ENCODE measurements at places on chromosomes 5 and 9. TPM values are rescaled to one million over a fixed set of nuclear protein-coding genes. Genes with fewer than 3 reads are reported as not detected.

DNA sequence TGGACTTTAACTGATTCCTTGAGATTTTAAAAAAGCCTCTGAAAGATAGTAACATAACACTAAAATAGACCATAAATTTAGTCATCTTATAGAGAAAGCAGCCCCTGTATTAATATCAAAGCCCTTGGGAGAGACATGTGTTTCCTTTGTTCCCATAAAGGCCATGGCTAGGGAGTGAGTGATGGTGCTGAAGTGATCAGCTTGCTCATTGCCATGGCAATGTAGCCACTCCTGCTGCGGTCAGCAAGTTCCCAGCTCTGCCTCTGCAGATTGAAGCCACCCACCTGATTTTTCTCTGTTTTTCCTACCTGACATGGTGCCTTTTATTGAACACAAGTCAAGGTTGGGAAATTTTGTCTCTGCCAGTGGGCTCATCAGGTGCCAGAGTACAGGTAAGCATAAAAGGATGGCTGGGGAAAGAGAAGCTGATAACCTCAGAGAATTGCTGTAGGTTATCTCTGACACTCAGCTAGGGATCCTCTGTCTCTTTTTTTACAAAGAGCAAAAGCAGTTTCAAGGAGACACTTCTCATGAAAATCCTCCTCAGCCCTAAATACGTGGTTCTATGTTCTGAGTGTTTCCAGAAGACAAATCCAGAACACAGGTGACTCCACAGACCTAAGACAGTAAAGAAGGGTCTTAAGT, 296.3 kb upstream of the NMUR2 start:
- DNase-seq: no peak

- no peak for DNase-seq
Observed at GRCh38 chr5:170169996-170170395, 62.8 kb upstream of the C5orf58 start.

- no peak for DNase-seq
Observed at GRCh38 chr9:125659201-125659840, 47.7 kb downstream of the MAPKAP1 start.

GRCh38 chr5:78747705-78748359, 99.3 kb upstream of the LHFPL2 start:
- DNase-seq: no peak

GRCh38 chr5:110638970-110639902, 87.2 kb downstream of the TMEM232 start:
- DNase-seq: no peak

GRCh38 chr5:79225026-79225425, 10.9 kb upstream of the JMY start:
- DNase-seq: no peak

GRCh38 chr5:1519631-1520210, 4.0 kb downstream of the LPCAT1 start:
- DNase-seq: no peak

DNA sequence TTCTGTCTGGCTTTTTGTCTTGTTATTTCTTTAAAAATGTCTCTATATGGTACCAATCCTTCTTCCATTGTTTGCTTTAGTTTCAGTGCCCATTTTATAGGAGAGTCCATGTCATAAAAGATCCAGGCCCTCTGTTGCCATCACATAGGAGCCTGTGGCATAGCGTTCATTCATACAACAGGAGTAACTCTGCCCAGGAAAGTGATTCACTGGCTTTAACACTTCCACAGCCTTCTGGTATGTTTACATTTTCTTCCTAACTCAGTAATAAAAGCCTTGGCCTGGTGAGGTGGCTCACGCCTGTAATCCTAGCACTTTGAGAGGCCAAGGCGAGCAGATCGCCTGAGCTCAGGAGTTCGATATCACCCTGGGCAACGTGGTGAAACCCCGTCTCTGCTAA, 519.3 kb upstream of the PTGER4 start:
- DNase-seq: no peak

DNA sequence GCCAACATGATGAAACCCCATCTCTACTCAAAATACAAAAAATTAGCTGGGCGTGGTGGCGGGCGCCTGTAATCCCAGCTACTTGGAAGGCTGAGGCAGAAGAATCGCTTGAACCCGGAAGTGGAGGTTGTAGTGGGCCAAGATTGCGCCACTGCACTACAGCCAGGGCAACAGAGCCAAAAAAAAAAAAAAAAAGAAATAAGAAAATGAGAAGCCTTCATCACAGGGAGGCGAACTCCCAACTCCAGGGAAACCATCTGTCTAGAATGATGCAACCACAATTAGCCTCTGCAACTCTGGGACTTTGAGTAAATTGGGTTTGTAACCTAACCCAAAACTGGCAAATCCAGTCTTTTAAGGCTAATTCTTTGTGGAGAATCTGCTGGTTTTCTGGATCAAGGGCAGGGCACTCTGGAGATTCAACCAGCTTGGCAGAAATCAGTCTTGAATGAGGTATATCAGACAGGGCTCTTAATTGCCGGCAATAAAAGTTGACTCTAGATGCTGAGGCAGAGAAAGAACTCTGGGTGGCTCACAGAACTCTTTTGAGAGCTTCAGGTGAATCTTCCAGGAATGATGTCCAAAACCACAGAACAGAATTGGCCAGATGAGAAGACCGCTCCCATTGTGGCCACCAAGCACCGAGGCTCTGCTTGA, 9.9 kb downstream of the S100Z start:
- no peak for DNase-seq

DNA sequence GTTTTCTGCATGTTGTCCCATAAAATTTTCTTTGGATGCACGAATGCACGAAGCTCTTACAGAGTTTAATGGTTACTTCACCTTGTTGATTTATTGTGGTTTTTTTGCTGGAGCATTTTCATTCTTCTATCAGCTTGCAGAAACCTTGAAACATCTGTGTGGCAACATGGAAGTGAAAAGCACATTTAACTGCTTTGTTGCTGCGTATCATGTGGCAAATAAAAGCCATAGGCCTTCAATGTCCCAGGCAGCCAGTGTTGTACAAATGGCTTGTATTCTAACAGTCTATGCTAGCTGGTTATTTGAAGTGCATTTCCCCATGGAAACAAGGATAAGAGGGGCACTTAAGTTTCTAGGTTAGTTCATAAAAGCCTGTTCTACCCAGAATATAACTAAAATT, 42.5 kb upstream of the RASGRF2 start:
- no peak for DNase-seq

- no peak for DNase-seq
Observed at GRCh38 chr5:62190173-62190572, 115.8 kb upstream of the KIF2A start.

- no peak for DNase-seq
Observed at GRCh38 chr5:31554552-31554951, 22.5 kb downstream of the C5orf22 start.

- no peak for DNase-seq
Observed at GRCh38 chr5:143559586-143560109, 156.2 kb upstream of the NR3C1 start.

GRCh38 chr5:88089719-88090390, 178.8 kb downstream of the TMEM161B start:
- no peak for DNase-seq

DNA sequence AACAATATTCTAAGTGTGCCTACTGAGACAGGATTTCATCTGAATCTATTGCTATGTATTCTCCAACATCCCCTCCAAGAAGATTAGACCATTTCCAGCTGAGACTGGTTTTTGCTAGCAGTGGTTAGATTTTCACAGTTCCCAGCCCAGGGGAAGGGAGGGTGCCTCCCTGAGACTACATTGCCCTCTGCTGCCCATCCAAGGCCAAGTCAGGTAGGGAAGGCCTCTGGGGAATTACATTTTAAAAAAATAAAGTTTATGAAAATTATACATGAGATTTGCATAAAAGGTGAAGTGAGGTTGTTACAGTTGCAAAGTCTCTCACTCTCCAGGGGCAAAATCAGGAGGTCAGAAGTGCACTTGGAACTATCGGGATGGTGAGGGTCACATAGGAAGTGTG, 28.0 kb upstream of the SYK start:
- no peak for DNase-seq

DNA sequence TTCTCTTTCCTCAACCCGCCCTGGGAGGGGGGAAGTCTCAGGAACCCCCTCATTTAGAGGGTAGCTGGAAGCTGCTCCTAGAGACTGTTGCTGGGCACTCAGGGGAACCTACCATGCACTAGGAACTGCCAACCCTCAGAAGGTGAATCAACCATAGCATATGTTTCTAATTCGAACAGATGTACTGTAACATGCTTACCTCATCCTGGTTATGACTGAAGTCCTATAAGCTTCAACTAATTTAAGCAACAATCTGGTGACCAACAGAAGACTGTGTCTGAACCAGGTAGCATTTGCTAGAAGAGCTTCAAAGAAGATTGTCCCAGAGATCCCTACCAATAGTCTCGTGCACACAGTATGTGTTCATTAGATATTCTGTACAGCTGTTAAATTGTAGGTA, 5.7 kb upstream of the PRDM6 start:
- no peak for DNase-seq

DNA sequence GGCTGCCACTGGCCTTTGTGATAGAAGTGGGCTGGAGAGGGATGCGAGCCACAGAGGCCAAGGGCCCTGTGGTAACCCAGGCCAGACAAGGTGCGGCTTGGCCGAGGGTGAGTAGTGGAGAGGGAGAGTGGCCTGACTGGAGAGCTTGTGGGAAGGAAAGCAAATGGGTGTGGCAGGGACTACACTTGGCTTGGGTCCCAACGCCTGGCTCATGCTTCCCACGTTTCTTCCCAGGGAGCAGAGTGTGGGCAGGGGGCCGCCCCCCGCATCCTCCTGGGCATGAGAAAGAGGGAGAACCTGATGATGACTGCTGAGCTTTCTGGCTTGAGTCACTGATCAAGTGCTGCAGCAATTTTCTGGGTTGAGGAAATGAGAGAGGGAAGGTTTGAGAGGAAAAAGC, 95.7 kb downstream of the ANKH start:
- no peak for DNase-seq

- DNase-seq: no peak
Observed at GRCh38 chr5:113937301-113937700, 423.8 kb downstream of the YTHDC2 start.

GRCh38 chr5:115246361-115246991, 16.2 kb downstream of the PGGT1B start:
- DNase-seq: peak; percentile 27

The SPINK1 gene
- not detected for total RNA-seq

The IL5 gene
- not detected for total RNA-seq

The SMU1 gene
- total RNA-seq: 31.6 TPM

The LHFPL2 gene
- total RNA-seq: 2.7 TPM

The TRPM6 gene
- not detected for total RNA-seq

The UBAP1 gene
- total RNA-seq: 36.3 TPM

The DAB2IP gene
- total RNA-seq: not detected

The KIF4B gene
- not detected for total RNA-seq

The ZNF483 gene
- total RNA-seq: 22.9 TPM

The ADAMTS2 gene
- total RNA-seq: not detected

Measured in CD4-positive, alpha-beta memory T cell (primary cell).